Liver (tissue), 10 donors: ENCODE measurements at places on chromosomes 11 and 22. TPM values are rescaled to one million over a fixed set of nuclear protein-coding genes. Genes with fewer than 3 reads are reported as not detected.

Gene LARGE2
- total RNA-seq: 1.3 TPM

Gene PGA5
- not detected for total RNA-seq

Gene CXCR5
- total RNA-seq: not detected

Gene DBX1
- not detected for total RNA-seq

Gene EFEMP2
- 5.0 TPM for total RNA-seq

Gene KRTAP5-7
- not detected for total RNA-seq

Gene CREB3L1
- total RNA-seq: 0.17 TPM

Gene C11orf52
- 4.2 TPM for total RNA-seq

Gene APOA5
- total RNA-seq: 1,045 TPM

Gene CARNS1
- total RNA-seq: 0.08 TPM

Gene TRIM51
- not detected for total RNA-seq

Gene PARVG
- 12.1 TPM for total RNA-seq

Gene NEFH
- total RNA-seq: 1.6 TPM
